ENCODE measurements at places on chromosomes 16 and 17.

- DNase-seq, result peak; percentile 36
Measured at GRCh38 chr17:81527591-81528383, at the start of gene FSCN2. FSCN2 (plus strand) TSS chr17:81528377; CDS start chr17:81528532, 155 bp downstream.

GRCh38 chr17:61444831-61445230 is 7.4 kb upstream of the TBX4 start:
- DNase-seq, result peak; percentile 80

- peak; percentile 6 for DNase-seq
Measured at GRCh38 chr16:27366687-27367460, 35.1 kb upstream of the IL21R start.

- DNase-seq, result no peak
Measured at GRCh38 chr17:79617304-79617703, 6.5 kb upstream of the RBFOX3 start.

DNA sequence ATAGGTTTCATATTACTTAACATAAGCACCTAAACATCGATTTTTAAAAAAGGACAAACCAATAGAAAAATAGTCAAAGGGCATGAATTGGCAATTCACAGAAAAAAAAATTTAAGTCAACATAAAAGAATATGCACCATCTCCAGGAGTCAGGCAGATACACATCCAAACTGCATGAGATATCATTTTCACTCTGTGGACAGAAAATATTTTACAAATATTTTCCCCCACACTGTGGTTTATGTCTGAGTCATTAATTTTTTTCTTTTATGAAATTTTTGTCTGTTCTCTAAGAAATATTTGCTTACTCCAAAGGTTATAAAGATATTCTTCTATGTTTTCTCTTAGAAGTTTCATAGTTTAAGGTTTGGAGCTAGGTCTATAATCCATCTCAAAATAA is 74.4 kb upstream of the DNAH17 start:
- peak; percentile 11 for DNase-seq

- peak; percentile 32 for DNase-seq
Measured at GRCh38 chr17:28963055-28963611, 11.8 kb upstream of the PHF12 start.

DNA sequence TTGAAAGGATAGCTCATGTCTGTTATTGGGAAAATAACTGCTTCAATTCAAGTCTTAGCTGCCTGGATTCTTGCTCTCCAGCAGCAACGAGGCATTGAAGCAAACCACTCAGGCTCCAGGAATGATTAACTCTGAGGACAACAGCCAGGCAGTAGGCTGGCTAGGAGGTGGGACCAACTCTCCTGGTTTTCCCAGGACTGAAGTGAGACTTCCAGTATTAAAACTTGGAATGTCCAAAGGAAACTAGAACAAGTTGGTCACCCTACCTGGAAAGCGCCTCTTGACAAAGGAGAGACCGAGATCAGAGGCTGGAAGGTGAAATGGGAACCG is 100.7 kb downstream of the SALL1 start:
- DNase-seq, result no peak

DNA sequence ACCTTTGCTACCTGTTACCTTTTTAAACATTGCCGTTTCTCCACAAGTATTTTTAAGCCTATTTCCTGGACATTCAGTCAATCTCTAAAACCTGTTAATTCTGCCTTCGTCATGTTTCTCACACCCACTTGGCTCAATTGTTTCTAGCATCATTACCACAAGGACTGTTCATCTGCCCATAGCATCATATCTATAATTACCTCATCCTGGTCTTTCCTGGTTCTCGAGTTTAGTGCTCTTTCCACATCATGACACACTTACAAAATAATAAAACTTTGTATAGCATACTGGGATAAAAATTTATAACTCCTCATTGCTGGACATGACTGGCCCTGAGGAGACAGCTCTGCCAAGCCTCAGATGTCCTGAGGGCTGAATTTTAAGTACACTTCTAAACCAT is 104.8 kb downstream of the CYB561 start:
- no peak for DNase-seq

- DNase-seq, result no peak
Measured at GRCh38 chr16:515175-515938, 12.2 kb upstream of the CAPN15 start.

DNA sequence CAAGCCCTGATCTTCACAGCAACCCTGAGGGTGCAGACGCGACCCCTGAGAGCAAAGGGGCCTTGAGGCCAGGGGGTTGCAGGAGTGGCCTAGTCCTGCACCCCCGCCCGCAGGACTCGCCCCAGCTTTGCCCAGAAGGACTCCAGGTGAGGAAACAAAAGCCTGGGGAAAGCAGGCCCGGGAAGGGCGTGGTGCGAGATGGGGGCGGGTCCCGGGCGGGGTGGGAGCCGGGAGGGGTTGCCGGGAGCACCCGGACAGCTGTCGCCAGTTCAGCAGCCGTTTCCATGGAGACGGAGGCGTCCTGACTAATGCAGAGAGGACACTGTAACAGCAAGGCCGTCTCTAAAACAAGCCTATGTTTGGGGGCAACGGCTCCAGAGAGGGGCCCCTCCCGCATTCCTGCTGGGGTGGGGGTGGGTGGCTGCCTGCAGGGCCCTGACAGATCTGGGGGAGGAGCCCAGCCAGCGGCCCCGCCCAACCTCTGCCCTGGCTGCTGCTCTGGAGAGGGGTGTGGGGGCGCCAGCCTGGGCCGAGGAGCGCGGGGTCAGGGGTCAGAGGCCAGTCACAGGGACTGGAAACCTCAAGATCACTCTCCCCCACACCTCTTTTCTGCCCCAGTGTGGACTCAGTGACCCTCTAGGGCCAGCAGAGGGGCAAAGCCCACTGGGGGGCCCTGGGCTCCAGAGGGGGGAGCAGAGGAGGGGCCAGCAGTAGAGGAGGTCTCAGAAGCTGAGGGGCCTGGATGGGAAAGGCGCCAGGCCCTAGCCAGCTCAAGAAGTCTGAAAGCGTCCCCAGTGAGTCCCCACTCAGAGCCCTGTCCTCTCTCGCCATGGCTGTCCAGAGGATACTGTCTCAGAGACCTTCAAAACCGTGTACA is 3.1 kb upstream of the TPPP3 start:
- peak; percentile 91 for DNase-seq

- DNase-seq, result no peak
Measured at GRCh38 chr16:1416521-1416941, 2.0 kb upstream of the UNKL start.

DNA sequence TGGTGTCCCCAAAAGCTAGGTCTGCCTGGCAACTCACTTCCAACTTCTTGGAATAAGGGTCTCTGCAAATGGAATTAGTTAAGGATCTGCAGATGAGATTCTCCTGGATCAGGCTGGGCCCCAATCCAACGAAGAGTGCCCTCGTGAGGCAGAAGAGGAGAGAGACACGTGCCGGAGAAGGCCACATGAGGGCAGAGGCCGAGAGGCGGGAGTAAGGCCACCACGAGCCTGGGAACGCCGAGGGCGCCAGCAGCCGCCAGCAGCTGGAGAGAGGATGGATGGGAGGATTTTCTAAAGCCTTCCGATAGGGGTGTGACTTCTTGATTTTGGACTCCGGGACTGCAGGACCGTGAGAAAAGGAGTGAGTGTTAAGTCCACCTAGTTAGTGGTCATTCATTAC is 76.3 kb downstream of the JPH3 start:
- no peak for DNase-seq

DNA sequence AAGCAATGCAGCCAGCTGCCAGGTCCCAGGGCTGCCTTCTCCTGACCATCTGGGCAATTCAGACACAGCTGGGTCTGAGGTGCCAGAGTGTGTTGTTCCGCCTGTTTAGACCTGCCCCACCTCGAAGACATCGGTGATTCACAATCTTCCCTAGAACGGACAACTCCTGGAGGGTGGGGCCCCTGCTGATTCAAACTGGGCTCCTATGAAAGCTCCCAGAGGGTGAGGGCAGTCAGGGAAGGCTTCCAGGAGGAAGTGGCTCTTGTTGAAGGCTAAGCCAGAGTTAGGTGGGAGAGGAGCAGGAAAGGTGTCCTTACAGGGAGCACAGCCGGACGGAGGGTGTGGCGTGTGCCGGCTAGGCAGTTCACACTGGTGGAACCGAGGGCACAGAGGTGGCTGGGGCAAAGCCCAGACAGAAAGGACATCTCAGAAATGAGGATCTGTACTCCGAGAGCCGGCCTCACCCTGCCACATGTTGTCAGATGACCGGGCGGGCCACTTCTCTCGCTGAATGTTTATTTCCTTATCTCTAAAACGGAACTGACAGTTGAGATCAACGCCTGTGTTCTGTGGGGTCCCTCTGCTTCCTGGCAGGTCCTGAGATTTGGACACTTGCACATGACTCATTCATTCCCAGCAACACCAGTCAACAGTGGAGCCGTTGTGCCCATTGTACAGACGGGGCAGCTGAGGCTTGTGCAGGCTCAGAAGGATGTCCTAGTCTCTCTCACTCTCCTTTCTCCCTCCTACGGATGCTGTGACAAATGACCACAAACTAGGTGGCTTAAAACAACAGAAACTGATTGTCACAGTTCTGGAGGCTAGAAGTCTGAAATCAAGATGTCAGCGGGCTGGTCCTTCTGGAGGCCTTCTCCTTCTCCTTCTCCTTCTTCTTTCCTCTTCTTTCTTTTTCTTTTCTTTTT is 26.9 kb upstream of the LITAF start:
- no peak for DNase-seq

- no peak for DNase-seq
Measured at GRCh38 chr16:79664407-79664806, 63.9 kb upstream of the MAF start.

GRCh38 chr16:2528161-2529060 is 2.8 kb downstream of the CEMP1 start:
- no peak for DNase-seq

- DNase-seq, result no peak
Measured at GRCh38 chr16:85498607-85499006, 114.5 kb upstream of the GSE1 start.

GRCh38 chr17:76408037-76408849 is 23.8 kb downstream of the SPHK1 start:
- DNase-seq, result peak; percentile 53

DNA sequence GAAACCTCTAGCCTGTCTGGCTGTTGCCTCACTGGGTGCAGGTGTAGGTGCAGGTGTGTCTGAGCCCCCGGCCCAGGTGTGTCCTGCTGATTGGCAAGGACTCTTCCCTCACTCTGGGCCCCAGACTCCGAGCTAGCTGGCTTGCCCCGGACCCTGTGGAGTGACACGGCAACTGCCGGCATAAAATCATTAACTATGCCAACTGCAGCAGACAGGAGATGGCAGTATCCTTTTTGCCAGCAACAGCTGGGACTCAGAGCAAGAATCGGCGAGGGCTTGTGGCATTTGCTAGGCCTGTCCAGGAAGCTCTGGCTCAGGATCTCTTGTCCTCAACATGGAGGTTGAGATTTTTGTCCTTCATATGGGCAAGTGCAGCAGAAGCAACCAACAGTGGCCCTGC is 20.8 kb downstream of the CIAPIN1 start:
- no peak for DNase-seq

DNA sequence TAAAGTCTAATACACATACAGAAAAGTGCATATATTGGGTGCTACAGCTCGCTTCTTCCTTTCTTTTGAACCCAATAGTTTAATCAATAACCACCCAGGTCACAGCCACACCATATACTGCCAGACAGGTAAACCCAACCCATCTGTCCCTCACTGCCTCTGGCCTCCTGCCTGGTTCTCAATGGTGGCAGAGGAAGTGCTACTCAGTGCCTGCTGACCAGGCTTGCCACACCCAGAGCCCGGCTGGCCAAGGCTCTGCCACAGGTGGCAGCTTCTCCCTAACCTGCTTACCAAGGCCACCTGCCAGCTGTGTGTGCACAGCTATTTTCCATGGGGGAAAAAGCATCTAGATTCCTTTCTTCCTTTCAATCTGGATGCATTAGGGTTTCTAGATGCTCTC is 584 bp downstream of the PMP22 start:
- no peak for DNase-seq

GRCh38 chr17:5580969-5581368 is 3.3 kb downstream of the NLRP1 start:
- DNase-seq, result no peak

DNA sequence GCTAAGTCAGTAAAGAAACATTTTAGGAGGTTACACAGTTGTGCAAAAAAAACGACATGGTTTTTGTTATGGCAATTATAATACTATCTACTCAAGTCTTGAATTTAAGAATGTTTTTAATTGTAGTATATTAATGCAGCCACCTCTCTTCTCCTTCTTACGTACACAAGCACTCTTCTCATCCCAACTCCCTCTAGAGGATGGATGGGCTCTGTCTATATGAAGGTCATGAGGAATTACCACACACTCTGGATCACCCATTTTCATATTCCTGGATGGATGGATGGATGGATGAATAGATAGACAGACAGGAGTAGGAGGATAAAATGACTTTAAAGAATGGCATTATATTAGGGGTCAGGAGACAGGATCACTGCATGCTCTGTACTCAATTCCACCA is 120.0 kb downstream of the PHKB start:
- DNase-seq, result no peak

- DNase-seq, result no peak
Measured at GRCh38 chr17:64555281-64555680, 48.5 kb downstream of the CEP95 start.

- no peak for DNase-seq
Measured at GRCh38 chr17:21387616-21388015, 11.5 kb downstream of the KCNJ12 start.

DNA sequence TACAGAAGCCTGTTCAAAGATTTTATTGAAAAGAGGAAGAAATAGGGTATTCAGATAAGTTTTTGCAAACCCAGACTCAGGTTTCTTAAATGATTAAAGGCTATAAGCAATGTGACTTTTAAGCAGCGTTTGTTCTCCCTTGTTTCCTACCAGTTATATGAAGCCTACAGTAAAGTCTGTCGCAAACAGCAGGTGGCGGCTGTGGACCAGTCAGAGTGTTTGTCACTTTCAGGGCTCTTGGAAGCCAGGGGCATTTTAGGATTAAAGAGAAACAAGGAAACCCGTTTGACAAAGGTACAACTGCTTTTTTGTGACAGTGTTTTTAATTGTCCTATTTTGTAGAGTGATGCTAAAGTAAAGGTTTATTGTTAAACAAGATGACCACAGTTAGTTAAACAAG is 7.7 kb upstream of the RARA start:
- DNase-seq, result no peak

GRCh38 chr17:29972277-29972676 is 30.8 kb downstream of the EFCAB5 start:
- no peak for DNase-seq

DNA sequence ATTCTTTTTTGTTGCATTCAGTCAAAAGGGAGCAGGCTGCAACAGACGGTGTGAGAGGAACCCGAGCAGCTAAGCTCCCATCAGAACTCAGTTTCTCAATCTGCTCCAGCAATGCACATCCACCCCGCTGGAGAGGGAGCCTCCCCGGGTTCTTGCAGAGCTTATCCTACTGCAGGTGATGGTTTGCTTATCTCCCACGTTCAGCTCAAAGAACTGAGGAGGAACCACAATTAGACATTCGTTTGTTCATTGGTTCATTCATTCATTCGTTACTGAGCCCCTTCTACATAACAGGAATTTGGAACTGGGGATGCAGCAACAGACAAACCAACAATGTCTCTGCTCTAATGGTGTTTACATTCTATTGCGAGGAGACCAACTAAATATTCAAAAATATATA is 22.2 kb upstream of the ALOX15 start:
- DNase-seq, result no peak

DNA sequence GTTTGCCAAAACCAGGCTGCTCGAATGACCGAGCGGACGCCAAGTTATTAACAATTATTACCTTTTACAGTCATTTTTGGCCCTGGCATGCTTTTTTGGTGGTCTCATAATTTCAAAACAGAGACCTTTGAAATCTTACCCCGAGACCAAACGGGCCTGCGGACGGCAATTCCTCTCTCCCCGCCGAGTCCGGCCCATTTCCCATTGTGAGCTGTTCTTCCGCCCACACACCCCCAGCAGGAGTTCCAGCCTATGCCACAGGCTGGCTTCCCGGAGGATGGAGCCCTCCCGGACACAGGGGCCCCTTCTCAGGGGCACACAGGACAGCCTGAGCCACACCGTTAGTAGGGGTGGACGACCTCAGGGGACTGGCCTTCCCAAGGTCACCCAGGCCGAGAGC is 130.7 kb downstream of the C16orf95 start:
- no peak for DNase-seq

All from EH (cell line).